ENCODE measurements at places on chromosomes 2 and 18.

DNA sequence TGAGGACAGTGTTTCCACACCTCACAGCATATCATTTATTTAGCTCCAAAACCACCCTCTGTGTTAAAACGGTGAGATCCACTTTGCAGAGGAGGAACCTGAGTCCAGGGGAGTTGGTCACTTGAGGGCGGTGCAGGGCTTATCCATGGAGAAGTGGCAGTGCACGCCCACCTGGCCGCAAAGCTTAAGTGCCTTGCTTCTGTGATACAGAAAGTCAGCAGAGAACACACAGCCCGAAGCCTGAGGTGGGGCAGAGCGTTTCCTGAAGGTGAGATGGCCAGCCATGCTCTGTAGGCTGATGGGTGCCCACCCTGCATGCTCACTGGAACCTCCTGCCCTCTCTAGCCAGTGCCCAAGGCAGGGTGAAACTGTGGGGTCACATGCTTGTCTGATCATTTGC lies 87.3 kb downstream of the SH3RF3 start:
- no peak for DNase-seq

DNA sequence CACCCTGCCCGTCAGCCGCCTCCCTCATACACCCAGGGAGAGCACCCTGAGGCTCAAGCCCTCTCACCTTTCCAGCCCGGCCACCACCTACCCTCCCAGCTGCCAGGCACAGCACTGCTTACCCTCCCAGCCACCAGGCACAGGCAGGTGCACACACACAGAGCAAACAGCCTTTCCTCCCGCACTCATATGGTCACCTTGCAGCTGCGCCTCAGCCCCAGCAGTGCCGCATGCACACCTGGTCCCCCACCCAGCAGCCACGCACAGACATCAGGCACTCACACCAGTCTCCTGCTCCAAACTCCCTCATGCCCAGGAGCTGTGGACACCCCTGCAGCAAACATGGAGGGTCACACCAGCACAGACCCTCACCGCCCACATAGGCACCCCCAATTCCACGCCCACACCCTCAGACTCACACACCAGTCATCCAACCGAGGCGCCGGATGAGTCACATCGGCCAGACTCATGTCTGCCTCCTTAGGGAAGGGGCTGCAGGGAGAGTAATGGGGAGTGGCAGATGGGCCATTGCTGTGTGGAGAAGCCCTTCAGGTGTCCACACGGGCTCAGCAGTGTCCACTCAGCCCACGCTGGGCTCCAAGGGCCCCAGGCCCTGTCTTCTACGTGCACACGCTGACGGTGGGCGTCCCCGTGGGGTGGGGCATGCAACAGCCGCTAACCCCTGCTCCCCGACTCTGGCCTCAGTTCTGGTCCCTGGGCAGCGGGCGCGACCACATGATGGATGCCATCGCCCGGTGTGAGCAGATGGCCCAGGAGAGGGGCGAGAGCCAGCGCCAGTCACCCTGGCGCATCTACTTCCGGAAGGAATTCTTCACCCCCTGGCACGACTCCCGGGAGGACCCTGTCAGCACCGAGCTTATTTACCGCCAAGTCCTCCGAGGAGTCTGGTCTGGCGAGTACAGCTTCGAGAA lies 22.3 kb upstream of the GPR17 start:
- DNase-seq = no peak

GRCh38 chr2:216029416-216030129 lies 16.2 kb upstream of the MREG start:
- DNase-seq = no peak

DNA sequence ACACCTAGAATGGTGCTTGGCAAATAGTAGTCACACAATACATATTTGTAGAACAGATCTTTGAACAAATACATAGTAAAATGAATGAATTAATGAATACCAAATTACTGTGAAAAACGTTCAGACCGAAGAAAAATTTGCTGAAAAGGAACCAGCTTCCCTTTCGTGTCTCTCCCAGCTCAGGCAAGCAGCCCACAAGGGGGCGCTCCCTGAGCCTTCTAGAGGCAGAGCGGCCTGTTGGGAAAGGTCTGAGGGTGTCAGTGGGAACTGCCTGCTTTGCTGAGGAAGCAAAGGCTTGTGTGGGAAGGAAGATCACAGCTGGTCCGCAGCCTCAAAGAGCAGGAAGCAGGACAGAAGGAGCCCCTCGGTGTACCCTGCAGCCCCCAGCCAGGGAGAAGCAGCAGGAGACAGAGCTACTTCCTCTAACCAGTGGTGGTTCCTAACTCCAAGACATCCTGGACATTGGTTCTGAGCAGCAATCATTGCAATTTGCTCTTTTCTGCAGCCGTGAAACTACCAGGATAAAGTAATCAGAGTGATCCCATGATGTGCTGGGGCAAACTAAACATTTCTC lies 231.1 kb downstream of the ANKRD30B start:
- no peak for DNase-seq

- DNase-seq = no peak
These were observed 246.4 kb downstream of the PRKCE start for GRCh38 chr2:45897842-45898241.

DNA sequence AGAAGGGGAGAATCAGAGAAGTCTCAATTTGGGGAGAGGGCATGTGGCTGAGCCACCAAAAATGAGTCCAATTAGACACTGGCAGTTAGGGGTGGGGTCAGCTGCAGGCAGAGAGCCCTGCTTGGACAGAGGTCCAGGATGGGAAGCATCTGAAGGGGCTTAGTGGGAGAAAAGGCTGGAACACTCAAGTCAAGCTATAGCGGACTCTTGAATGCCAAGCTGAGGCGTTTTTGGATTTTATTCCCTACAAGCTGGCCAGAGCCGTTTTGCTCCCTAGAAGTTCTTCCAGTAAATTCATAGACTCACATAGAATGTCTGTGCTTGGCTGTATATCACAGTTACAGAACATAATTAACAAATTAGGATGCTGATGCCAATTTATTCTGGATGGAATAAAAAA lies 172.8 kb downstream of the ACOXL start:
- no peak for DNase-seq

- DNase-seq = no peak
These were observed 23.4 kb downstream of the BMP10 start for GRCh38 chr2:68847751-68848150.

DNA sequence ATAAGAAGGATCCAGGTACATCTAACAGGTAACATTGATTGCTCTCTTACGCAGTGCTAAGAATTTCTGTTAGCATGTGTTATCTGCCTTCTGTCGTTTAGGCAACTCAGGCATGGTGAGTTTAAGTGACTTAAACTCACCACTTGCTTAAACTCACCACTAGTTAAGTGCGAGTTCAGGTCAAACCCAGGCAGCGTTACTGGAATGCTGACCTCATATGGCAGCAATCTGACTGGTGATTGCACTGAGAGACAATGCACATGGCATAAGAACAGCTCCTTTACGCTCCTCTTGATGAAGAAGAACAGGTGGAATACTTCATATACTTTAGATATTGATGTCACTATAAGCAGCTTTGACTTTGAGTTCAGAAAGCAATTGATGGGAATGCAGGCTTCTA lies 954.1 kb downstream of the SOCS6 start:
- no peak for DNase-seq

Data from stimulated activated CD4-positive, alpha-beta T cell treated with anti-CD3 and anti-CD28 coated beads, Interleukin-1b, Interleukin-23, amount 100 ng/mL, for 1 hour (primary cell).